ENCODE measurements at places on chromosomes 12 and 14.

GRCh38 chr14:23469127-23469905, at the start of gene NGDN:
TSS of gene NGDN (plus strand) at chr14:23469703. CDS start at chr14:23469716, 13 bp downstream.
- peak; percentile 100 for DNase-seq

DNA sequence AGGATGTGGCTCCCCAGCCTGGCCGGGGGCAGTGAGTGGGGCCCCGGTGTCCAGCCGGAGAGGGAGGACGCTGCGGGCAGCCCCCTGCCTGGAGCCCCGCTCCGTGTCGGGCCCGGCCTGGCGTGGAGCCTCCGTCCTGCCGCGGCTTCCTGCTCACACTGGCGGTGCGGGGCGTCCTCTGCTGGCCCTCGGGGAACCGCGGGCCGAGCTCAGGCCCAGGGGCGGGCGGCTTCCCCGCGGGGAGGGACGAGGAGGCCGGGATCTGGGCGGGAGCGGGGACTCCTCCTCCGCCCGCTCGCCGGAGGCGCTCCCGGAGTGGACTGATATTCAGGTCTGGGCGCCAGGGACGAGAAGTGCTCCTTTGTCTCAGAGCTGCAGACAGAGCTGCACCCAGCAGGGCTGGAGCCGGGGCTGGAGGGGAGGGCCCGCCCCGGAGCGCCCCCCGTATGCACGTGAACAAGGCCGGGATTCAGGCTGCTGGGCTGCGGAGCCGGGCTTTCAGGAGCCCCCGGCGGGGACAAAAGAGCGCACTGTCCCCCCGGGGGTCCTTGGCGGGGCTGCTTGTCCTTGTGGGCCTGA, 2.2 kb downstream of the MMP17 start:
- DNase-seq, result peak; percentile 80

DNA sequence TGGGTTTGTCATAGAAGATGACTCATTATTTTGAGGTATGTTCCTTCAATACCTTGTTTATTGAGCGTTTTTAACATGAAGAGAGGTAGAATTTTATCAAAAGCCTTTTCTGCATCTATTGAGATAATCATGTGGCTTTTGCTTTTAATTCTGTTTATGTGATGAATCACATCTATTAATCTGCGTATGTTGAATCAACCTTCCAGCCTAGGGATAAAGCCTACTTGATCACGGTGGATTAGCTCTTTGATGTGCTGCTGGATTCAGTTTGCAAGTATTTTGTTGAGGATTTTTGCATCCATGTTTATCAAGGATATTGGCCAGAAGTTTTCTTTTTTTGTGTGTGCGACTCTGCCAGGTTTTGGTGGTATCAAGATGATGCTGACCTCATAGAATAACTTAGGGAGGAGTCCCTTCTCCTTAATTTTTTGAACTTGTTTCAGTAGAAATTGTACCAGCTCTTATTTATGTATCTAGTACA, 602.6 kb downstream of the SNAPC1 start:
- no peak for DNase-seq

GRCh38 chr12:130764073-130764472, 48.0 kb upstream of the RIMBP2 start:
- DNase-seq, result peak; percentile 12

- no peak for DNase-seq
Observed at GRCh38 chr14:80607430-80608190, 333.9 kb downstream of the CEP128 start.

DNA sequence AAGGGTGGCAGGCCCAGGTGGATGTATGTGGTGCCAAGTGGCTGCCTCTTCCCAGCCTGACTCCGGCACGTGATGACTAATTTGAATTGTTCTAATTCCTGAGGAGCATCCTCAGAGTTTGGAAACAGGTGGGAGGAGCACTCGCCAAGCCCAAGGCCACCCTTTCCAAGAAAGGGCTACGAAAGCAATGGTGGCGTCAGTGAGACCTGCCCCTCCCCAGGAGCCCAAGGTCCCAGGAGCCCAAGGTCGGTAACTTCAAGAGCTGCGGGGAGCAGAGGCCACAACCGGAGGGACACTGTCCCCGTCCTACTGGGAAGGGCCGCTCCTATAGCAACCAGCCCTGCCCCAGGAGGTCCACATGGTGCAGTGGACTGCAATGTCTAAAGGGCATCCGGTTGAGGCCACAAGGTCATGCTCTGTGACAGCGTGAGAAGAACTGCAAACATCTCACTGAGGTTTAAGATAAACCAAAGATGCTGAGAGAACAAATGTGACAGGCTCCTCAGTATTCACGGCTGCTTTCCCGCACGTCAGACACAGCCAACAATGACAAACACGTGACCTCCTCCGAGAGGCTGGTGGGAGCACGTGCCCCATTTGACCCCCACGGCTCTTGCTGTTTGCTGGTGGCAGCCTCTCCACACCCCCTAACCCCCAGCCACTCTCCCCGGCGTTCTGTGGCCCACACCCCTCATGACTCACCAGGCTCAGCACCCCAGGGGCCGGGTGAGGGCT, 79.6 kb downstream of the ITPK1 start:
- no peak for DNase-seq

DNA sequence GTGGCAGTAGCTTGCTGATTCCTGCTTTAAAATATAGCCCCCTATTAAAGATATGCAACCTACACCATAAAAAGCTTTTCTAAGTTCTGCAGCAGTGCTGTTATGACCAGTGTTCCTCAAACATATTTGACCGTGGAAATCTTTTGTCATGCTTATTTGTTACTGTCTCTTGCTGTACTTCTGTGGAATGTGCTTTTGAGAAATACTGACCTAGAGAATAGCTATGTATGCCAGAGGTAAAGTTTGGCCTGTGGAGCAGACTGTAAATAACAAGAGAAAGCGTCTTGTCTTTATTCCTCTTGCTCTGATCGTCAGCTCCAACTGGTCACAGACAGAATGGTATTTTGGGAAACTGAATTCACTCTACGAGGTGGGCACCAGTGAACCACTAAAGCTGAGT, 239.0 kb downstream of the FBXL14 start:
- no peak for DNase-seq

GRCh38 chr14:74459289-74459946, 33.4 kb upstream of the SYNDIG1L start:
- no peak for DNase-seq

DNA sequence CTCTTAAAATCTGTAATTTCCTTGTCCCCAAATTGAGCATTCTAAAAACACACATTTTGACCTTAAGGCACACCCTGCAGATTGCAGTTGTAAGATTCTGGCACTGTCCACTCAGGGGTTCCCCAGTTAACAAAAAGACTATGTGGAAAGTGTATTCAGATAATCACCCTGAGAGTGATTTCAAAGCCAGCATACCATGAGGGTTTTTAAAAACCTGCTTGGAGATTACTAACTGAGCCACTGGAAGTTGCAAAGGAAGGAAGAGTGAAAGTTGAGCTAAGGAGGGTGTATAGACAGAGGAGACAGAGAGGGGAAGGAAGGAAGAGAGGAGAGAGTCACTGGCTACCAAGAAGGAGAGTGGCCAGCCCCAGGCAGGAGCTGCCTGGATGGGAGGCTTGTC, 82.6 kb downstream of the EML1 start:
- DNase-seq, result no peak

- no peak for DNase-seq
Observed at GRCh38 chr12:46523863-46524770, 151.5 kb upstream of the SLC38A2 start.

DNA sequence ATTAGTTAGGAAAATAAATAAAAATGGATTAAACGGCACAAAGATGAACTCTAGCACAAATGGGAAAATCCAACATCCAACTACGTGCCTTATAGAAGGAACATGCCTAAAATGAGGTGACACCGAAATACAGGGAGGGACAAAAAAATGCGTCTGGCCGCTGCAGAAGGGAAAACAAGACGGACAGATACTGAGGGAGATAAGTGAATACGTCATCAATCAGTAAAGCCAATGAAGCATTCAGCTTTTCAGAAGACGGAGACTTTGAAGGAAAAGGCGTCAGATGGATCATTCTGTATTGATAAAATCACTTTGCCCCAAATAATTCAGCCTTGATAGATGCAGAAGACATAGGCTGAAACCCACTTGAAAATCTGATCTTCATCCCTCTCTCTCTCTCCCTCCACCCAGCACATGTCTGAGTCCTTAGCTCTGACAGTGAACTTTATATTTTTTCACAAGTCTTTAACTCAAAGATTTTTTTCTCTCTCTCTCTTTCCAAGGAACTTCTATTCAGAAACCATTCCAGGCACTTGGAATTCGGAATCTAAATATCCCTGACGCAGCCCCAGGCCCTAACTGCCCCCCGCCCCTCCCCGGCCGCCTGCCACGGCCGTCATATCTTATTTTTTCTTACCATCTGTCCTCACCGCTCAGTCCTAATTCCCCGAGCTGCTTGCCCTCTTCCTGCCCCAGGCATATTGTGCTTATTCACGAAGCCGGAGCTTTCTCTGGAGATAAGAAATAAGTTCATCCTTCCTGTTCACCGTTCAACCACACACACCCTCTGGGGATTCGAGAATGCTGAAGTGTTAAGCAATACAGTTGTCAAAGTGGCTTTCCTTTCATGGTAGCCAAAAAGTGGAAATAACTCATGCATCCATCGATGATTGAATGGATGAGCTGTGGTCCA, 35.5 kb upstream of the RFLNA start:
- DNase-seq, result no peak

- no peak for DNase-seq
Observed at GRCh38 chr12:39127401-39127800, 222.0 kb upstream of the CPNE8 start.

DNA sequence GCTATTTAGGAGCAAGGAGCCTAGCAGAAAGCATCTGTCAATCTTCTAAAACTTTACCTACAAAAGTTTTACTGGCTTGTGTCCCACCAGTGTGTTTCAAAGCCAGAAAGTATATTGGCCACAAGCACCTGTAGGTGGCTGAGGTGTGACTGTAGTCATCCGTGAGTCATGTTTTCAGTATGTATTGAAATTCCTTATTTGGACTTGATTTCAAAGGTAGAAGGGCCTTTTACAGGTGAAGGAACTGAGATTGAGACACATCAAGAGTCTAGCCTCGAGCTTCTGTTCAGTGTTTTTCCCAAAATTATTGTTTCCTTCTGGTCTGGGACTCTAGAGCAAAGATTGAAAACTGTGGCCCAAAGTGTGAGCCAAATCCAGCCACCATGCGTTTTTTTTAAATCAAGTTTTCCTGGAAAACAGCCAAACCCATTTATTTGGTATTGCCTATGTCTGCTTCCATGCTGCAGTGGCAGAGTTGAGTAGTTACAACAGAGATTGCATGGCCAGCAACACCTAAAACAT, 195.3 kb upstream of the BCL2L14 start:
- peak; percentile 16 for DNase-seq

- DNase-seq, result no peak
Observed at GRCh38 chr12:7058163-7058845, 2.2 kb upstream of the C1S start.

- DNase-seq, result no peak
Observed at GRCh38 chr14:22535916-22536315, 53.1 kb downstream of the DAD1 start.

- DNase-seq, result no peak
Observed at GRCh38 chr14:90454041-90455000, 57.5 kb downstream of the CALM1 start.

DNA sequence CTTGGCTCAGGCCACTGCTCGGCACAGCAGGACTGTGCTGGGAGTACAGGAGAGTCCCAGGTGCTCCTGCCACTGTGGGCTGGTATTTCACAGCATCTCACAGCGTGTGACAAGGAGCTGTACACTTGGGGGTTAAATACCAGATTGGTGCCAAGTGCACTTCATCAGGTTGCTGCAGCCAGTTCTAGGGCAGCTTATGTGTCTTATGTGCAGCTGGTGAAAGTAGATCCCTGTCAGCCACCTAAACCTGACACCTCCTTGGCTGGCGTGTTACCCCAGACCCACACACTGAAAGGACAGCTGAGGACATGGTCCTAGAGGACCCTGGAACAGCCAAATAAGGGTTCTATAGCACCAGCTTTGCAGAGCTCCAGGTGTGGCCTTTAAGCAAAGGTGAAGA, 18.9 kb downstream of the PLEKHH1 start:
- no peak for DNase-seq

- peak; percentile 46 for DNase-seq
Observed at GRCh38 chr14:70642303-70643235, 853 bp downstream of the TTC9 start.

- DNase-seq, result no peak
Observed at GRCh38 chr12:76554405-76555230, 5.0 kb downstream of the OSBPL8 start.

- no peak for DNase-seq
Observed at GRCh38 chr12:88860851-88861250, 280.6 kb upstream of the KITLG start.

DNA sequence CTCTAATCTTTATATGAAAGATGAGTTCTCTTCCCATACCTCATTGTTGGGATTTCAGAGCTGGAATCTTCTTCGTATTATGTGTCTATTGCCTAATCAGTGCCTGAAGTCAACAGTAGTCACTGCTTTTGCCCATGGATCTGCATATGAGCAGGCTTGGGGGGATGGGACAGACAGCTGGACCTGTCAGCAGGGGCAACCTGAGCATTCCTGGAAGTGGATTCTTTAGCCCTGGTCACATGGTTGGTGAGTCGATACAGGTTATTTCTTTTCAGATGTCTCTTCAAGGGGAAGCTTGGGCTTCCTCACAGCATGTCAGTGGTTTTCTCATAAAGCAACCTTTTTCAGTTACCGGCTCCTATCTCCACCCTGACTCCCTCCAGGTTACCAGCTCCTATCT, 97.3 kb upstream of the RBM19 start:
- no peak for DNase-seq

DNA sequence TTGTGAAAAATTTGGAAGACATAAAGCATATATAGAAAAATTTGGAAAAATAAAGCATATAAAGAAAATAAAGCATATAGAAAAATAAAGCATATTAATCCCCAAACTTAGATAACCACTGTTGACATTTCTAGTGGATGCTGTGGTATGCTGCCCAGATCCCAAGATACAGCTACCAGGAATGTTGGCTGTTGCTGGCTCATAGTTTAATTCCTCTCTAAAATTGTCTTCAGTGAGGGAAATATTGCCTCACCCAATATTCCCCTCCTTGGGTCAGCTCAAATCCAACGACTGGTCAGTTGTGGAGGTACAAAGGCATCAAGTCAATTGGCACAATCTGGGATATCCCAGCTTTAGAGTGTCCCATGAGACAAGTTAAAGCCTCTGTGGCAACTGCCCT, 10.1 kb upstream of the KICS2 start:
- DNase-seq, result no peak

DNA sequence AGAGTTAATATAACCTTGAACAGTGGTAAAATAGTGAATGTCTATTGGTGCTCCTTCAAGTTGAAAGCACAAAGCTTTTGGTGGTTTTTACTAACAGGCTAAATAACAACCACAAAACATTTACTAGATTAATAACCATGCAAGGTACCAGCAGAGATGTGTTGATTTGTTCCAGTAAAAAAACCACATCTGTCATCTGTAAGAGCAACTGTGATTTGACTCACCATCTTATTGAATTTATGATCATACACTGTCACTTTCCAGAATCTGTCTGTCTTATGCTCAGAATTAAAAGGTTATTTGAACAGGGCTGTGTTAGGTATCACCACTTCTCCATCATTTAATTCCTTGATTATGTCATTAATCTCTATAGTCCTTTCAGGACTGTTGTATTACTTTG, 107.0 kb upstream of the PTHLH start:
- no peak for DNase-seq
